Spleen (tissue), 13 donors: ENCODE measurements at places on chromosomes 5 and 9. TPM values are rescaled to one million over a fixed set of nuclear protein-coding genes. Genes with fewer than 3 reads are reported as not detected.

Gene ADAMTS16
- not detected for total RNA-seq

Gene FAM169A
- 13.3 TPM for total RNA-seq

Gene PLPPR1
- not detected for total RNA-seq

Gene MAN1B1
- 57.0 TPM for total RNA-seq

Gene ADAMTSL1
- 4.6 TPM for total RNA-seq

Gene C9orf50
- total RNA-seq: not detected

Gene FEM1C
- total RNA-seq: 15.1 TPM

GRCh38 chr9:129778469-129778868, 24.5 kb upstream of the TOR1B start:
- no peak overlapping the region for H3K27ac ChIP-seq
- no peak overlapping the region for H3K4me3 ChIP-seq
- H3K4me1 ChIP-seq: peaks cover 11% of the 10 kb centered on the region
- no peaks in the 10 kb centered on the region for H3K27me3 ChIP-seq
- no peak for DNase-seq

- peaks cover under 1% of the 10 kb centered on the region for H3K4me1 ChIP-seq
- no peaks in the 10 kb centered on the region for H3K36me3 ChIP-seq
- no peaks in the 10 kb centered on the region for H3K27me3 ChIP-seq
- no peak for DNase-seq
These were observed 24.3 kb downstream of the ABCA1 start for GRCh38 chr9:104903609-104904008.

- no peak overlapping the region for H3K4me3 ChIP-seq
- no peaks in the 10 kb centered on the region for H3K36me3 ChIP-seq
- peaks cover 54% of the 10 kb centered on the region for H3K27me3 ChIP-seq
- no peak for DNase-seq
These were observed 4.9 kb downstream of the EDIL3 start for GRCh38 chr5:84379749-84380148.

DNA sequence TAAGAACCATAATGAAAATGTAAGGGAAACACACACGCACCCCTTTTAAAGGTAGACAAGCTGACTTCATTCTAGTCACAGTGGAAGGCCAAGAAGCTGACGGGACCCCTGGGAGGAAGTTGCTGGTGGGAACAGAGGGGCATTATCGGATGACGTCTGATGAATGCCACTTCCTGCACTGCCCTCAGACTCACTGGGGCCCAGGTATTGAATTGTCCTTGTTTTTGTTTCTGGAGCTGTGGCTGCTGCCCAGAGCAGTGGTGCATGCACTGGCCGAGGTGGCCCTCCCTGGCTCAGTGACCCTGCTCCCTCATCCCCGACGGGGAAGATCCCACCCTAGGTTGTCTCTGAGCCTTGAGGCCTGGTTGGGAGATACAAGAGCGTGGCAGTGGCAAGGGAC, 15.3 kb upstream of the RPL26L1 start:
- H3K36me3 ChIP-seq: peaks cover 53% of the 10 kb centered on the region
- no peaks in the 10 kb centered on the region for H3K27me3 ChIP-seq
- H3K4me3 ChIP-seq: no peak overlapping the region
- H3K4me1 ChIP-seq: no peaks in the 10 kb centered on the region
- peak overlapping the region; percentile 38 for H3K27ac ChIP-seq

GRCh38 chr9:30075451-30076199, 2308.8 kb upstream of the ACO1 start:
- H3K4me1 ChIP-seq: no peaks in the 10 kb centered on the region
- H3K27me3 ChIP-seq: no peaks in the 10 kb centered on the region
- H3K27ac ChIP-seq: no peak overlapping the region
- H3K36me3 ChIP-seq: no peaks in the 10 kb centered on the region

- H3K27ac ChIP-seq: no peak overlapping the region
- no peaks in the 10 kb centered on the region for H3K27me3 ChIP-seq
- no peaks in the 10 kb centered on the region for H3K4me1 ChIP-seq
- no peak overlapping the region for H3K4me3 ChIP-seq
- no peak for DNase-seq
These were observed 262.5 kb downstream of the PSAT1 start for GRCh38 chr9:78559449-78559885.
